ENCODE measurements at places on chromosomes 12 and 14.

- DNase-seq, result no peak
Measured at GRCh38 chr12:67222302-67222701, 46.9 kb upstream of the CAND1 start.

DNA sequence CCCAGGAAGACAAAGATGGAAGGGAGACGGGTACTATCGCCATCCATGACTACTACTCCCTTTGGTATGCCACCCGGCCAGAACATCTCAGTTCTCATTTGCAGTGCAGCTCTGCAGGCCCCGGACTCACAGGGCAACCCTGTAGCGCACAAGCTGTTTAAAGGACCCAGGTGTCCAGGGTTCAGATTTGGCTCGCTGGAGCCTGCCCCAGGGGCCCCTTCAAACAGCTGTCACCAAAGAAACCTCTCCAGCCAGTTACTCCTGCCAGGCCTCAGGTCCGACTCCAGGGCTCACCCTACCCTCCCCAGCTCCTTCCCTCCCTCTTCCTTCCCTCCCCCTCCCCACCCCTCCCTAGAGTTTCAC, 5.5 kb upstream of the CHD4 start:
- no peak for DNase-seq

- no peak for DNase-seq
Measured at GRCh38 chr12:38528527-38528926, 212.0 kb downstream of the ALG10B start.

- DNase-seq, result no peak
Measured at GRCh38 chr12:48420039-48420775, 52.2 kb upstream of the ANP32D start.

- no peak for DNase-seq
Measured at GRCh38 chr12:111775205-111776193, 8.8 kb downstream of the ALDH2 start.

DNA sequence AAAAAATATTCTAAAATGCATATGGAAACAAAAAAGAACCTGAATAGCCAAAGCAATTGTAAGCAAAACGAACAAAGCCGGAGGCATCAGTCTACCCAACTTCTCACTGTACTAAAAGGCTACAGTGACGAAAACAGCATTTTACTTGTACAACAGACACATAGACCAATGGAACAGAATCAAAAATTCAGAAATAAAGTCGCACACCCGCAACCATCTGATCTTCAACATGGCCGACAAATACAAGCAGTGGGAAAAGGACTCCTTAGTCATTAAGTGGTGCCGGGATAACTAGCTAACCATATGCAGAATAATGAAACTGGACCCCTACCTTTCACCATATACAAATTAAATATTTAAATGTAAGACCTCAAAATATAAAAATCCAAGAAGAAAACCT, 203.9 kb upstream of the PPFIA2 start:
- no peak for DNase-seq

DNA sequence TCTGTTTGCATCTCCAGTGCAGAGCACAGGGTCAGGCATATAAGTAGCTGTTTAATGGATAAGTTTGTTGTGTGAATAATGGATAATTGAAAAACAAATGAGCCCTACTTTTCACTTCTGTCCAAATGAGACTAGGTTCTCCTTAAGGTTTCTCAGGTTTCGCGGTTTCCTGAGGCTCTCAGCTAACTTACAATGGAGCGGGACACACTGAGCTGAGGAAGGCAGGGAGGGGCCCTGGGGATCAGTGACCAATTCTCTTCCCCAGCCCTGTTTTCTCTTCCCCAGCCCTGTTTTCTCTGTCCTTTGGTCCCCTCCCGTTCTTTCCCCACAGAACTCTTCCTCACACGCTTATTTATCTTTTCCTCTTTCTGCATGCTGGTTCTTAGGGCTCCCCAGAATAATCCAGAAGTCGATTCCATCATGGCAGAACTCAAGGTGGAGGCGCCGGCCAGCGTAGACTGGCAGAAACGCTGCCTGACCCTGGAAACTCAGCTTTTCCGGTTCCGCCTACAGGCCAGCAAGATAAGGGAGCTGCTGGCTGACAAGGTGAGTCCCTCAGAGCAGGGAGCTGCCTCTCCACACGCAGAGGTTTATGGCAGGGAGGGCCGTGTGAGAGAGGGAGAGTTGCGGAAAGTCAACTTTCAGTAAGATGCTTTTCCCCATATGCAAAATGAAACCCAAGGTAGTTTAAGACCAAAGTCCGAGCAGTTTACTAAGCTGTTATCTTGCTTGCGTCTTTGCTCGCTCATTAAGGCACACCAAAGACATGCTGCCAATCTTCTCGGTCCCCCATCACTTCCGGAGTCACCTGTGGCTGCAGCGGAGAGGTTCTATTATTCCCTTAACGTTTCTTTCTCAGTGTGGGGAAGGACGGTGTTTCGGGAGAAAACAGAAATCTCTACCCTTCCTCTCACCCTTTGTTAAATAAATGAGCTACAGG, 8.6 kb downstream of the PLEKHH1 start:
- no peak for DNase-seq

DNA sequence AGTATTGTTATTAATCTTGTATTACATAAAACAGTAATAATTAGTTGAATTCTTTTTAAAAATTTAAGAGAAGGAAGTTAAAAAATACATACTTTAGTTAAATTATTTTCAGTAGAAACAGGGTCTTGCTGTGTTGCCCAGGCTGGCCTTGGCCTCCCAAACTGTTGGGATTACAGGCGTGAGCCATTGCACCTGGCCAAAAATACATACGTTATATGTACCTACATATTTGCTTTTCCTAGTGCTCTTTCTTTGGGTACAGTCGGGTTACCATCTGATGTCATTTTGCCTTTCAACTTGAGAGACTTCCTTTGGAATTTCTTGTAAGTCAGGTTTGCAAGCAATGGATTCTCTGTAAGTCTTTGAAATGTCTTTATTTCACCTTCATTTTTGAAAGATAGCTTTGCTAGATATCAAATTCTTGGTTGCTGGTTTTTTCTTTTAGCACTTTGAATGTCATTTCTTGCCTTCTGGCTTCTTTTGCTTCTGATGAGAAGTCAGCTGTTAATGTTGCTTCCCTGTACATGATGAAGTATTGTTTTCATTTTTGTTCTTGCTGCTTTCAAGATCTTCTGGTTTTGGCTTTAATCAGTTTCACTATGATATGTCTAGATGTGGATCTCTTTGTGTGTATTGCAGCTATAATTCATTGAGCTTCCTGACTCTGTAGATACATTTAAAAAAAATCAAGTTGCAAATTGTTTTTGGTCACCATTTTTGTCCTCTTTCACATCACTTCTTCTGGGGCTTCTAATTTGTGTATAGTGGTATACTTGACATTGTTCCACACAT, 84.4 kb downstream of the SPATS2 start:
- no peak for DNase-seq

DNA sequence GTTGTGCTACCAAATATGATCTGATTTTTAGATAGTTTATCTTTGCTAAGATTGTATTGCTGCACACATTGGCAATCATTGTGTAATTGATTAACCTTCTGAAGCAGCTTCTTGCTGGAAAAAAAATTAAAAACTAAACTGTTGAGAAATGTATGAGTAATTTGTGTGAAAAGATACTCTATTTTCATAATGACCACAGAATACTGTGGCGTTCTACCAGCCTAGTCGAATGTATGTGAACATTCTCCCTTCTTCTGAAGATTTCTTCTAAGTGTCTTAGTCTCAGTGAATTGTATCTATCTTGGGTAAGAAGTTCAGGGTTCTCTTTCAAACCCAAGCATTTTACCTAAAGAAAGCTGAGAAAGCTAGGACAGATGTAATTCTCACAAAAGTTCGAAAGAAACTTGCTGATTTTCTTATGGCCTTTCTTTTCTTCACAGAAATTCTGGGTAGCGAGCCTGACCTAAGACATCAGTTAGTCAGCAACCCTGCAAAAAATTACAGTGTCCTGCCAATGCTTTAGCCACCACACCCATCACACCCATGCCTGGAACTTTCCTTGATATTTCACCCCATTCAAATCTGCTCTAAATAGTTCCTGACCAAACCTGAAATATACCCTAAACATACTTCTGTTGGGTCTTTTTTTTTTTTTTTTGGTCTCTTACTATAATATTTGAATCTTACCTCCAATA, 27.1 kb upstream of the C12orf71 start:
- DNase-seq, result no peak

DNA sequence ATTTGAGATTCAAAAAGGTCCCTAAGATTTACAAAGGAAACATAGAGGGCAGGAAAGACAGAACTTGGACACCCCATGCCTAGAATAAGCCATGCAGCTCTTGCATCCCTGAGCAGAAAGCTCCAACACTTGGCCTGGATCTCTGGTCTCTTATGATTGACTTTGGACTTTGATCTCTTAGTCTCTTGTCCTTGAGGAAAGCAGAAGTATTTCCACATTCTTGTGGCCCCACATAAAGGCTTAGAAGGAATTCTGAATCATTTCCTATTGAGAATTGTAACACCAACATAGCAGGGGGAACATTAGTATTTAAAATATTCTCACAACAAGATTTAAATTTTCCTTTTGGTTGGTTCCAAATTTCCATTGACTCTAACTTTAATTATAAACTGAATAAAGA, 283.7 kb upstream of the PRKD1 start:
- no peak for DNase-seq

- DNase-seq, result no peak
Measured at GRCh38 chr12:54649825-54650224, 1.7 kb upstream of the DCD start.

DNA sequence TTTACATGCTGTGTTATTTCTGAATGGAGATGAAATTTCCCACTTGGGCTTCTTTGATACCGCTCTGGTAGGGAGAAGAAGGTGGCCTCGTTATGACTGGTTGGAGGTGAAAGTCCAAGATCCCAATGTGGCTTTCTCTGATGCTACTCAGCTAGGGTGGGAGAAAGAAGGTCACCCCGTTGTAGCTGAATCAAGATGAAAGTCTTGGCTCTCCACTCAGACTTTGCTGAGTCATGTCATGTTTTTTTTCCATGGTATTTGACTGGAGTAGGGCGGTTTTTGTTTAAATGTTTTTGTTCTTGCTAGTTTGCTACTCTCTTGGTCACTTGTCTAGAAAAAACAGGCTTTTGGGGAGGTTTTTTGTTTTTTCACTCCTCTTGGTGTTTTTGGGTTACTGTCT, 2.4 kb upstream of the PDE6H start:
- DNase-seq, result no peak

GRCh38 chr12:1863823-1864222, 43.5 kb downstream of the LRTM2 start:
- DNase-seq, result no peak

DNA sequence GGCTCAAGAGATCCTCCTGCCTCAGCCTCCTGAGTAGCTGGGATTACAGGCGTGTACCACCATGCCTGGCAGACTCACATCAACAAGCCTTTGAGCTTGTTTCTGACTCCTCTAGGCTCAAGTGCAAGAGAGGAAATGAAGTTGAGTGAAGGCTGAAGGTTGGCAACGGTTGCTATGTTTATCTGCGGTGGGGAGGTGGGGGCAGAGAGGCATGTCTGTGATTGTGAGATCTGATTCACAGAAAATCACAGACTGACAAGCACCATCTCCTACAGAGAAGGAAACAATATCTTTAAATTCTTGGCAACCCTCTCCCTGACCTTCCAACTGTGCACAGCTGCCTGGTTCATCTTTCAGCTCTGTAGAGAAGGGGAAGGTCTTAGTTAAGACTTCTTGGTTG, 22.1 kb upstream of the NINJ2 start:
- no peak for DNase-seq

GRCh38 chr14:75064205-75064567, 362 bp upstream of the ACYP1 start:
- no peak for DNase-seq

- no peak for DNase-seq
Measured at GRCh38 chr12:72110937-72111650, 161.1 kb upstream of the TRHDE start.

DNA sequence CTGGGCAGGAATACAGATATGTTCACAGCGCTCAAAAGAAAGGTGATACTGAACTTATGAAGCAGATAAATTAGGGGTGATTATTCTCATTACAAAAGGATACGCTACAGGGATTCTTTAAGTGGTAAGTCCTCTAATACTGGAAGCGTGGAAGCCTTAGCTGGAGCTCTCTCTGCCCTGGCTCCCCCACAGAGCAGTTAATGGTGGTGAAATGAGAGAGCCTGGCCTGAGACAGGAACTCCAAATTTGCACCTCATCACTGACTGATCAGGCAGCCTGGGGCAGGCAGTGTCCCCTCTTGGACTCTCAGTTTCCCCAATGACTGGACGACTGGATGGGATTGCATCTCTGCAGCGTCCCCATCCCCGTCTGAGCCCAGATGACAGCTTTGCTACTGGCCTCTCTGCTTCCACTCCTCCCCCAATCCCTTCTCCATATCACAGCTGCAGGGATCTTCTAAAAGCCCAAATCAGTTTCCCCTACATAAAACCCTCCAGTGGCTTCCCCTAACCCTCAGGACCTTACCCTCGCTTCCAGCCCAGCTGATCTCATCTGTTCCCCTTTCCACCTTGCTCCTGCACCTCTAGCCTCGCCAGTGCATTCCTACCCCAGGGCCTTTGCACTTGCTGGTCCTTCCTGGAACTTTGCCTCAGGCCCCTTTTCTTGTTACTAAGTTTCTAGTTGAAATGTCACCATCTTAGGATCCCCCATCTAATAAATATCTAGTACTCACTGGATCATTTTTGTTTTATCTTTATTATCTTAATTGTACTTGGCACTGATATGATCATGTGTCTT, 171.7 kb upstream of the LHX5 start:
- DNase-seq, result no peak

GRCh38 chr12:121513464-121514183, 67.2 kb downstream of the KDM2B start:
- DNase-seq, result no peak

- DNase-seq, result no peak
Measured at GRCh38 chr12:121144416-121144914, 11.8 kb downstream of the P2RX7 start.

- DNase-seq, result no peak
Measured at GRCh38 chr14:67553547-67553946, 20.5 kb downstream of the PLEKHH1 start.

DNA sequence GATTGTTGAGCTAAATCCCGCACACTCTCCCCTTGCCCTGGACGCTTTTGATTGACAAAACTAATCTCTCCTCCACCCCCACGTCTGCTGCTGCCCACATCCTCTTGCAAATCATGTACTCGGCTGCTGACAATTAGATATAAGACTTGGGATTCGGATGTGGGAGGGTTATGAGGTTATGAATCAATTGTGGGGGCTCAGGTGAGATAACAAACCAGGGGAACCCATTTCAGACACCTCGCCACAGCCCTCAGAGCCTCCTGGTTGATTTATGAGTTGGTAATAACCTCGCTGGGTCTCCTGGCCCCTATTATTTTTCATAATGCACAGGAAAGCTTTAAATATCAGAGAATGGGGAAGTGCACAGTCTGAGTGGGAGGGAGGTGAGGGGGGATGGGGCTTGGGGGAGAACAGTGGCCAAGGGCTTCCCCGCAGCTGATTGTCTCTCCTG, 449.9 kb downstream of the DPF3 start:
- no peak for DNase-seq

GRCh38 chr14:52081964-52082363, 13.1 kb upstream of the NID2 start:
- no peak for DNase-seq

Data from esophagus squamous epithelium (tissue), 5 donors.